ENCODE measurements at places on chromosomes 4 and X.

- no peak for DNase-seq
These were observed 58.8 kb upstream of the TRPC3 start for GRCh38 chr4:122010610-122011009.

DNA sequence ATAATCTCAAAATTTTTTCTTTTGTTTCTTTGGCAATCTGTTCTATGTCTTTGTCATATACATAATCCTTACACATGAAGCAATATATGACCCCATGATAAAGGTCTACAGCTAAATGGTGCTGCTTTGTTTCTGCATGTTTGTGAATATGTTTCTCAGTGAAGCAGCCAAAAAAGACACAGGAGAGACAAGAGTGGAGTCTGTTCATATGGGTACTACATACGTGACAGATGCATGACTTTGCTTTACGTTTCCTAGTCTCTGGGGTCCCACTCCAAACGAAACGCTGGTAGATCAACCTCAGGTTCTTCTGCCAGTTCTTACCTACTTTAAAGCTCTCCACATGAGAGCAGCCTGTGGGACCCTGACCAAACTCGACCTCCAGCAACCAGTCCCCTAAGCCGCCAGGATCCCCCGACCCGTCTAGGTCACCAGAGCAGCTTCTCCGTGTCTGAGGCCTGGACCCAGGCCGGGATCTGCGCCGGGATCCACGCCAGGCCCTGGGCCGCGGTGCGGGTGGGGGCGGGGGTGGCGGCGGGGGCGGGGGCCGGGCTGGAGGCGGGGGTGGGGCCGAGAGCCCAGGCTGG lies 1.5 kb downstream of the USP51 start:
- no peak for DNase-seq

DNA sequence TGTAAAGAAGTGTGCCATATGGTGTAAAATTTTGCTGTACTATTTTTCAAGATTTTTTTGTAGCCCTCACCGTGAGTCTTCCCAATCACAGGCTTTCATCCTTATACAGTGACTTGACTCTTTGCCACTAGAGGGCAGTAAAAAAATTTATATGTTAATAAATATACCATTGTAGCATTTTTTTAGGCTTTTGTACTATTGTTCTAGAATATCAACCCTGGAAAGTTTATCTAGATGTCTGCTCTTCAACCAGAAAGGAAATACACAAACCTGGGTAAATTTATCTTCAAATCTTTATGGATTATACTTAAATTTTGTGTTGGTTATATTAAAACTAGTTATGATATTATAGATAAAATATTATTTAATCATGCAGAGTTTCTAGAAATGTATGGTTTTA lies 235.3 kb downstream of the TENM3 start:
- DNase-seq: no peak

DNA sequence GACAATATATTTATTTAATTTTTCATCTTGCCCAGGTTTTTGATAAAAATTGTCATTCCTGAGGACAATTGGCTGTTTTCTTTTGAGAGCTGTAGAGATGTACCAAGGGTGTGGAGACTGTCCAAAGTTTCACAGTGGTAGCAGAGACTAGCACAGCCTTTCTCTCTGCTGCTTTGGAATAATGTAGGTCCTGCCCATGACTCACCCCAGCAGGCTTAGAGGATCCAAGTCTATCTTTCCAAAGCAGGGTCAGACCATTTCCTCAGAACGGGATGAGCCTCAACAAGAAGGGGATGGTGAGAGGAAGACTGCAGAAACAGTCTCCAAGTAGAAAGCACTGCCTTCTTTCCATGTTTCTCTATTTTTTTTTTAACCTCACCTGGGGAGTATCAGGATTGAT lies 131.5 kb upstream of the RPL34 start:
- no peak for DNase-seq

DNA sequence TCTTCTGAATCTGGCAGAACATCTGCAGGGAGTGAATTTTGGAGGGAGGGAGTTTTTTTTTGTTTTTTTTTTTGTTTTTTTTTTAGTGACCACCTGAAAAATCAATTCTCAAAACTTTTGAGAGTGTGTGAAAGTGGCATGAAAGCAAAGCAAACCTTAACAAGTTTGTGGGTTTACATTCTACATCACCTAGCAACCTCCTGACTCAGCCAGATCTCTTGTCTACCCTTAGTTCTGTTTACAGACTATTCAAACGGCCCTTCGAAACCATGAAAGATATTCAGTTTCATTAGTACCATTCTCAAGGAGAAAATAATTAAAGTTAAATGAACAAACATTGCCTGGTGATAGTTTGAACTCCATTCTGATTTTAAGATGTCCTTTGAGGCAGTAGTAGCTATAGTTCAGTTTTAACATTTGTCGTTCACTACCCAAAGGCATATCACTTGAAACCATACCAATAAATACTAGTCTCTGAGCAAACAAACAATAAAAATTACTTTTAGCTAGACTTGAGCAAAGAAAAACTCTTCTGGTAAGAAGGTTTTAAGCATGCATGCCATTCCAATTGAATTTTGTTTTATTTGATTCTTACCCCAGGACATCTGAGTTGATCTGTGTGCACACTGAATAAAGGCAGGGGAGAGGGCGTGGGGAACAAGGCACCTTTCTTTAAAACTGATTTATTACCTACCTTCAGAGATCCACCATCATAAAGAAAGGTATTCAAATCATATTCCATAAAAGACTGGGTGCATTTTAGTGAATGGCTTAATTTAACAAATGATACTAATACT lies 137.7 kb downstream of the ARX start:
- no peak for DNase-seq

DNA sequence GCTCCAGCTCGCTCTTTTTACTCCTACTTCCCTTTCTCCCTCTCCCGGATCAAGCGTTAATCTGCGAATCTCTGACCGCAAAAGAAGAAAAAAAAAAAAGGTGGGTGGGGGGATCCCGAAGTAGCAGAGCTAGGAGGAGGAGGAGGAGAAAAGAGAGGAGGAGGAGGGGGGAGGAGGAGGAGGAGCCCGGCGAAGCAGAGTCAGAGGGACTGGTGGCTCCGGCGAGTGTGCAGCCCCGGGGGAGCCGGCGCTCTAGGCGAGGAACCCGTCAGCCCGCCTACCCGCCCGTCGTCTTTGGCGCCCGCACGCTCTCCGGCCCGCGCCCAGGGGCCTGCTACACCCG lies at the start of gene NHSL2:
Gene NHSL2 (plus strand): TSS at position 203 of the 343 bp plus-strand sequence.
- no peak for DNase-seq

DNA sequence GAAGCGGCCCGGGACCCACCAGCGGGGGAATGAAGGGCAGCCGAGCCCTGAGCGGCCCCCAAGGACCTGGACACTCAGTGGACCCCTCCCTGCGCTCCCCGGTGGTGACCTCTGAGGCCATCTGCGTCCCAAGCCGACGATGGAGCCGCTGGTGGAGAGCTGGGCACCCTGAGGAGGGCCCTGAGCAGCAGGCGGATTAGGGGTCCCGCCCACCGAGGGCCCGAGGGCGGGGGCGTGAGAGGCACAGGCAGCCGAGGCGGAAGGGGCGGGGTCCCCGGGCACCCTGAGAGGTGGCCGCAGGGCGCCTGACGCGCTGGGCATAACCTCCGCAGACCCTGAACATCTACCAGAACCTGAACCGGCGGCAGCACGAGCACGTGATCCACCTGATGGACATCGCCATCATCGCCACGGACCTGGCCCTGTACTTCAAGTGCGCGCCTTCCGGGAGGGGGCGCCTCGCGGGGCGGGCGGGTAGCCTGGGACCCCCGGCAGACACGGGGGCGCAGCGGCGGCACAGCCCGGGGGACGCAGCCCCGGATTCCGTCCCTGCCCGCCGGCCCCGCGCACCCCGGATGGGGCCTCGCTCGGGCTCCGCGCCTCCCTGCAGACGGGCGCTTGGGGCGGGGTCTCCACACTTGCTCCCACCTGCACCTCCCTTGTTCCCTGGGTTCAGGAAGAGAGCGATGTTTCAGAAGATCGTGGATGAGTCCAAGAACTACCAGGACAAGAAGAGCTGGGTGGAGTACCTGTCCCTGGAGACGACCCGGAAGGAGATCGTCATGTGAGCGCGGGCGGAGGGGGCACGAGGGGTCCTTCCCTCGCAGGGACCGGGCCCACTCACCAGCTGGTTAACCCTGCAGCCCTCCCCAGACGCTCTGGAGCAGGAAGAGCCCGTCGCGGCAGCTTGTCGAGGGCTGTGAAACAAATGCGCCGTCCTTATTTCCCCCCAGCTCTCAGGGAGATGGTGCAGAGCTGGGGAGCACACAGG lies 10.3 kb downstream of the ATP5ME start:
- DNase-seq: peak; percentile 64

DNA sequence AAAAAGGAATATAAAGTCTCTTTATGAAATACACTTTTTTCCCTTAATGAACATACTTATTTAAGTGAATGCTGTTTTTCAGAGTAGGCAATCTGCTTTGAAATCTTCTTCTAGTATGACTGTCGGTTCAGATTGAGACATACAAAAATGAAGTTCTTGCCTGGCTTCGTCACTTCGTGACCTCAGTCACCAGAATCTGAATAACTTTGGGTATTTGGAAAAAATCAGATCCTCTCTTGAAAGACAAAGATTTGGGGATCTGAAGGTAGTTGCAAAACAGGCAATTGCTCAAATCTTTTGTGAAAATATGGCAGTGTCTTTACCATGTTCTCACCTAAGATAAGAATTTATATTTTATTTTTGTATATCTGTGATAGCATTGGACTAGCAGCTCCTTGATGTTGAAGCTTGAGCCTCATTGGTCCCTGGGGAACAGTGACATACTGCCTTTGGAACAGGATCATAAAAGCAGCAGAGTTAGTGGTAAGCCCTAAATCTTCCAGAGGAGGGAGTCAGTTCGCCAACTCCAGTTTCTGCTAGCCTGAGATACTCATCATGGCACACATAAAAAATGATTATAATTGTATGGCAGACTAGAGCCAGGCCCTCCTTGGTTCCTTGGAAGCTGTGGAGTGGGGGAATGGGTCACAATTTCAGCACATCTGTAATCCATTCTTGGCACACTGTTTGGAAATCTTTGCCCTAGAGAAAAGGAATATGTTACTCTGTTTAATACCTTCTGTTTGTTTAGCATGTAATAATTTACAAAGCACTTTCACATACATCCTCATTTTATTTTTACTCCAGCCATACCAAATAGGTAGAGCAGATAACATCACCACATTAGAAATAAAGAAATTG lies 5.0 kb downstream of the ARFIP1 start:
- DNase-seq: no peak

GRCh38 chr4:53421791-53422190 lies 44.4 kb downstream of the FIP1L1 start:
- no peak for DNase-seq

DNA sequence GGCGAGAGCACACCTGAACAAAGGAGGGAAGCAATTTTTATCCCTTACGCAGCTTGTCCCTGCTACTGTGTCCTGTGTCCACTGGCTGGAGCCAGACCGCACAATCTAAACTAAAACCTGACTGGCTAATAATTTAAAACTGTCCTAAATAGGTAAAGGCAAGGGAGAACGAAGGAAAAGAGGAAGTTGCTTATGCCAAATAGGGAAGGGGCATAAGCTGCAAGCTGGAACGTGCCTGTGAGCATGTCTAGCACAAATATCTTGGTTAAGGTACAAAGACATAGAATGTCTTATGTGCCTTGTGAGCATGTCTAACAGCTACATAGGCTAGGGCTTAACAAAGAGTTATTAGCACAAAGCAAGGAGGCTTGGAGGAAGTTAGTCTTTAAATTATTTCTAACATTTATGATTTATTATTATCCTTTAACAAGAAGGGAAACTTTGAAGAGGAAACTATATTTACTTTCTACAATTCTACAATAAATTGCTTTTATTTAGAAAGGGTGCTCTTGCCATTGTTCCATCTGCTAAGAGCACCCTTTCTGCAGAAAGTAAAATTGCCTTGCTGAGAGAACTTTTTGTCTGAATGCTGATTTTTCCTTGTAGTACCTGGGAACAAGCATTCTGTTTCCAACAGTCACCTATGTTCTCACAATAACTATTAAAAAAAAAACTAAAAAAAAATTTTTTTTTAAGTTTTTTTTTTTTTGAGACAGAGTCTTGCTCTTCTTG lies 80.6 kb upstream of the CBR4 start:
- DNase-seq: no peak

- DNase-seq: no peak
These were observed 135.8 kb downstream of the CDS1 start for GRCh38 chr4:84718699-84719098.

GRCh38 chrX:126165401-126165720 lies 728 bp downstream of the DCAF12L2 start:
- no peak for DNase-seq

- no peak for DNase-seq
These were observed 37.1 kb upstream of the TBC1D9 start for GRCh38 chr4:140793291-140793690.

DNA sequence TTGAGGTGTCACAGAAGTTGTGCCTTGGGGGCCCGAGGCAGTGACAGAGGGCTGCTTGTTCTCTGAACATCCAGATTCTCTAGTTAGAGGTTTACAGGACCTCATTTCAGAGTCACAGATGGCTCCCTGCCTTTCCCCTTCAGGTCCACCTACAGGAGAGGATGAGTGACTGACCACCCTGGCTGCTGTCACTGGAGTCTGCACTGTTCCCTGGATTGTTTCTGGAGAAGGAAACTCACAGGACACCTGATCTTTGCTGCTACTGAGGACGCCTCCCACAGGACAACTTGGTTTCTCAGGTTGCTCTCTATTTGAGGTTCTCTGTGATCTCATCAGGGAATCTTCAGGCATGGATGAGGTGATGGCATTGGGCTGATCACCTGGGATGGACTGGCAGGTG lies 58.3 kb downstream of the GPRIN3 start:
- no peak for DNase-seq

DNA sequence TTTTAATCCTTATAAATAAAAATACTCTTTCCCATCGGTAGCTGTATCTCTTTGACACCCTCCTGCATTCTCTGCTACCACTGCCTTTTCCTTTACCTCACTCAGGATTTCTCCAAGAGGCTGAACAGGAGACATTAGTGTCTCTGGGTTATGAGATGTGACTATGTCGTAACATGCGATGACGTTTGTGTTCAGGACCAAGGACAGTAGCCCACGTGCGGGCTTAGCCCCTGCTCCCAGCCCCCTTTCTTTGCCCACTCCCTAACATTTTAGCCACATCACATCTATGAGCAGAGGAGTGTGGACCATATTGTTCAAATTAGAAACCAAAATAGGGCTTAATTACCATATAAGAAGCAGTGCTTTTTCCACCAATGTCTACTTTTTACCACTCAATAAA lies 369.3 kb downstream of the FBXW7 start:
- no peak for DNase-seq

- DNase-seq: no peak
These were observed 1000.0 kb downstream of the CCSER1 start for GRCh38 chr4:91127192-91127591.

DNA sequence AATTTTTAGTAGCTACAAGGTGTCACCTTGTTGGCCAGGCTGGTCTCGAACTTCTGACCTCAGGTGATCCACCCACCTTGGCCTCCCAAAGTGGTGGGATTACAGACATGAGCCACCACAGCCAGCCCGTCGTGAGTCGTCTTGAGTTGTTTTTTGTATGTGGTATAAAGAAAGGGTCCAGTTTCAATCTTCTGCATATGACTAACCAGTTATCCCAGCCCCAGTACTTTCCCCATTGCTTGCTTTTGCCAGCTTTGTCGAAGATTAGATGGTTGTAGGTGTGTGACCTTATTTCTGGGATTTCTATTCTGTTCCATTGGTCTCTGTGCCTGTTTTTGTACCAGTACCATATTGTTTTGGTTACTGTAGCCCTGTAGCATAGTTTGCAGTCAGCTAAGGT lies 105.9 kb downstream of the OR13H1 start:
- DNase-seq: no peak
